HFFc6 (cell line): ENCODE measurements at places on chromosomes 7 and 10. TPM values are rescaled to one million over a fixed set of nuclear protein-coding genes. Genes with fewer than 3 reads are reported as not detected.

- no peak for DNase-seq
Measured at GRCh38 chr7:115229401-115230105, 307.7 kb downstream of the MDFIC start.

GRCh38 chr7:66202441-66202840 lies 2.7 kb upstream of the TPST1 start:
- DNase-seq: no peak

- peak; percentile 28 for DNase-seq
Measured at GRCh38 chr7:152462995-152463708, 27.3 kb upstream of the KMT2C start.

- no peak for DNase-seq
Measured at GRCh38 chr10:30467651-30468338, 33.8 kb downstream of the MAP3K8 start.

The ATXN7L1 gene
- 9.4 to 12.1 TPM (median 10.4 TPM) in 3 replicates for total RNA-seq
